ENCODE measurements at places on chromosomes 5 and 9. TPM values are rescaled to one million over a fixed set of nuclear protein-coding genes. Genes with fewer than 3 reads are reported as not detected.

DNA sequence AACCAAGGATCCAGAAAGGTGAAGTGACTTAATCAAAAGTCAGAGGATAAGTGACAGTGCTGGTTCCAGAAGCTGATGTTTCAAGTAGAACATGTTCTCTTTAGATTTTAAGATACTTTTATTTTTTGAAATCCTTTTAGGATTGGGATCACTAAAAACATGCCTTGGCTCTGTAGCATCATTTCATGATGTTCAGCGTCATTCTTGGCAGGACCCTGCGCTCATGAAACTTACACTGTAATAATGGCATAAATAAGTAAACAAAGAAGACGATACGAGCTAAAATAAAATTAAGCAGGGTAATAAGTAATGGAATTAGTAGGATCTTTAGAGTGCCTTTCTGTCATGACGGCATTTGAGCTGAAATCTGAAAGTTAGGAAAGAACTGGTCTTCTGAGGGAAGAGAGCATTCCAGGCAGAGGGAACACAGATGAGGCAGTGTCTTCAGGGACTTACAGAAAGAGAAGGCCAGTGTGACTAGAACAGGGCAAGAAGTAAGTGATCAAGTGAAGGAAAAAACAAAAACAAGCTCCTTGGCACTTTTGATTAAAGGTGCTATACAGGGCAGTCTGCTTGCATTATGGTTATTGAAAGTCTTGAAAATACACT lies 19.9 kb downstream of the CTNNA1 start:
- no peak for DNase-seq

DNA sequence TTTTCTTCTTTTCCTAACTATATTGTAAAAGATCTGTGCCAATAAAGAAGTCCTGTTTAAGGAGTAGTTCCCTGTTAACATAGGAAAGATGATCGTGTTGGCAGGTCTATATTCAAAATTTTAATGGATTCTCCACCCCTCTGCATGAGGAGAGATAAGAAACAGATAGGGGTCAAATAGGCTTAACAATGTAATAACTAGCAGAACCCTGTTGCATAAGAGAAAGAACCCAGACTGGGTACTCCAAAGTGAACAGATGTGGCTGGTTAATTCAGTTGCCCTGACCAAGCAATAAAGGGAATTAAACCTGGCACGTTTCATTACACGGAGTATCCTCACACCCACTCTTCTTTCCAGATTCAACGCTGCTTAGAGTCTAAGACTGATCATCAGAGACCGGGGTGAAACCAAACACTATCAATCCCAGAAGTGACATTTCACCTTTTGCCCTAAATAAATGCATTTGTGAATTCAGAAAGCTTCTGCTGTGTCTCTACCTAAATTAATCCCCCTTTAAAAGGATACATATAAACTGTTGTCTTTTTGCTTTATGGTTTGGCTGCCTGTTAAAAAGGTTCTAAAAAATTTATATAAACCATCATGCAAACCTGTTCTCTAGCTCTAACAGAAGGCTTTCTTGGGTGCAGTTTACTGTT lies 1276.9 kb upstream of the WWC1 start:
- no peak for DNase-seq

SHC3 gene
- total RNA-seq, result 0.64 TPM

DNA sequence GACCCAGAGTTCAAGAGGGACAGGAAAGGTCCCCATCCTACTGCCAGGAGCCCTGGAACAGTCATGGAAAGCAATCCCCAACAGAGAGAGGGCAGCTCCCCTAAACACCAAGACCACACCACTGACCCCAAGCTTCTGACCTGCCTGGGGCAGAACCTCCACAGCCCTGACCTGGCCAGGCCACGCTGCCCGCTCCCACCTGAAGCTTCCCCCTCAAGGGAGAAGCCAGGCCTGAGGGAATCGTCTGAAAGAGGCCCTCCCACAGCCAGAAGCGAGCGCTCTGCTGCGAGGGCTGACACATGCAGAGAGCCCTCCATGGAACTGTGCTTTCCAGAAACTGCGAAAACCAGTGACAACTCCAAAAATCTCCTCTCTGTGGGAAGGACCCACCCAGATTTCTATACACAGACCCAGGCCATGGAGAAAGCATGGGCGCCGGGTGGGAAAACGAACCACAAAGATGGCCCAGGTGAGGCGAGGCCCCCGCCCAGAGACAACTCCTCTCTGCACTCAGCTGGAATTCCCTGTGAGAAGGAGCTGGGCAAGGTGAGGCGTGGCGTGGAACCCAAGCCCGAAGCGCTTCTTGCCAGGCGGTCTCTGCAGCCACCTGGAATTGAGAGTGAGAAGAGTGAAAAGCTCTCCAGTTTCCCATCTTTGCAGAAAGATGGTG lies 31.6 kb downstream of the CD180 start:
- no peak for DNase-seq
